ENCODE measurements at places on chromosomes 13 and 19. TPM values are rescaled to one million over a fixed set of nuclear protein-coding genes. Genes with fewer than 3 reads are reported as not detected.

GFY gene
- not detected for total RNA-seq

CLEC11A gene
- total RNA-seq = 0.26 TPM

CARM1 gene
- total RNA-seq = 14.3 TPM

KLK4 gene
- not detected for total RNA-seq

ATP4B gene
- total RNA-seq = not detected

MISP gene
- total RNA-seq = 138 TPM

LMTK3 gene
- 1.3 TPM for total RNA-seq

Data from bronchial epithelial cell (primary cell).